Activated T-helper 17 cell treated with anti-CD3 and anti-CD28 coated beads, Interleukin-2, amount 50 U/mL, for 72 hours (primary cell): ENCODE measurements at places on chromosomes 6 and 20.

DNA sequence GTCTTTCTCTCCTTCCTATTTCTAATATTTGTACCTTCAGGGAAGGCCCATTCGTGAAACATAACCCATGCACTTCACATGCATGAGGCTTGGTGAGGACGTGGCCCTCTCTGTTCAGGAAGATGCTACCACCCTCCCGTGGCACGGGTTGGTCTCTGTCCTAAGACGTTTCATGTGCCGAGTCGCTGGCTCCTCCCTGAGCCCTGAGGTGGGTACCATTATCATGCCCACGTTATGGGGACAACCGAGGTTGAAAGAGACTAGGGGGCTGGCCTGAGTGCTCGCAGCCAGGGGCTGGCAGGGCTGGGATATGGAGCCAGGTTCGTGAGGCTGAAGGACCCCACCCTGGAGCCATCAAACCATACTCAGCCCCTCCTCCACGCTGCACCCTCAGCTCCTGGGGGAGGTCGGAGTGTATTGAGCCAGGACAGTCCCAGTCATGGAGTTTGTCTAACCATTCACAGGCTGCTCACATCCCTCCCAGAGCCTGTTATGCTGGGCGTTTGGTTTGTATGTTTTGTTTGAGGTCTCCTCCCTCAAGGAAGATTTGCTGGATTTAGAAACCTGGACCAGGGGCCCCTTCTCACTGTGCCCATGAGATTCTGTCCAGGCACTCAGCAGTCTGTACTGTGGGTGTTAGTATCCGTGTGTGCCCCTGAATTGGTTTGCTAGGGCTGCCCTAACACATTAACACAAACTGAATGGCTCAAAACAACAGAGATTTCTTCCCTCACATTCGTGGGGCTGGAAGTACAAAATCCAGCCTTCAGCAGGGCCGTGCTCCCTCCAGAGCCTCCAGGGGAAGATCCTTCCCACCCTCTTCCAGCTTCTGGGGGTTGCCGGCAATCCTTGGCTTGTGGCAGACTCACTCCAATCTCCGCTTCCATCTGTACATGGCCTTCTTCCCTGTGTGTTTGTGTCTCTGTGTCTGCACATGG is 88.3 kb downstream of the ANKRD60 start:
- no peak for ATAC-seq

GRCh38 chr6:3871515-3871914 is 22.3 kb downstream of the FAM50B start:
- no peak for ATAC-seq

DNA sequence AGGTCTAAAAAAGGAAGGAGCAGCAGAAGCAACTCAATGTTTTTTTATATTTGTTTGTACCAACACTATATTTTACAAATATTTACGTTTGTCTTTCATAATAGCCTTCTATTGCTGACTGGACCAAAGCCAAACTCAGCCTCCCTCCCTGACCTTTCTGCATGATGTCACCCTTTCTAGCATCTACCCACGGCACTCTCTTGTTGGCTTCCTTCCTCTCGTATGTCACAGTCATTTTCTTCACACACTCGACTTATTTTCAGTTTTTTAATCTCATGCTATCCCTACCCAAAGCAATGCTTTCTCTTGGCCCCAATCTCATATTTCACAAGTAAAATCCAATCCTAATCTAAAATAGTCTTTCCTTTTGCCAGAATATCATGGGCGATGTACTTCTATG is 16.3 kb upstream of the FAM8A1 start:
- ATAC-seq: no peak

GRCh38 chr6:151005164-151005563 is 139.7 kb downstream of the MTHFD1L start:
- ATAC-seq: no peak

GRCh38 chr6:65566117-65566516 is 140.9 kb downstream of the EYS start:
- no peak for ATAC-seq
